ENCODE measurements at places on chromosomes 6 and 20.
A peak's percentile ranks its signal among the peaks of the same experiment; 100 is the strongest.

- no peak for DNase-seq
Observed at GRCh38 chr20:50565383-50565782, 55.2 kb downstream of the PTPN1 start.

GRCh38 chr6:150537491-150537890 lies 62.2 kb upstream of the PLEKHG1 start:
- DNase-seq, result no peak

GRCh38 chr6:4603291-4603690 lies 172.9 kb upstream of the CDYL start:
- no peak for DNase-seq

GRCh38 chr6:169991031-169991390 lies 239.6 kb downstream of the ERMARD start:
- no peak for DNase-seq

DNA sequence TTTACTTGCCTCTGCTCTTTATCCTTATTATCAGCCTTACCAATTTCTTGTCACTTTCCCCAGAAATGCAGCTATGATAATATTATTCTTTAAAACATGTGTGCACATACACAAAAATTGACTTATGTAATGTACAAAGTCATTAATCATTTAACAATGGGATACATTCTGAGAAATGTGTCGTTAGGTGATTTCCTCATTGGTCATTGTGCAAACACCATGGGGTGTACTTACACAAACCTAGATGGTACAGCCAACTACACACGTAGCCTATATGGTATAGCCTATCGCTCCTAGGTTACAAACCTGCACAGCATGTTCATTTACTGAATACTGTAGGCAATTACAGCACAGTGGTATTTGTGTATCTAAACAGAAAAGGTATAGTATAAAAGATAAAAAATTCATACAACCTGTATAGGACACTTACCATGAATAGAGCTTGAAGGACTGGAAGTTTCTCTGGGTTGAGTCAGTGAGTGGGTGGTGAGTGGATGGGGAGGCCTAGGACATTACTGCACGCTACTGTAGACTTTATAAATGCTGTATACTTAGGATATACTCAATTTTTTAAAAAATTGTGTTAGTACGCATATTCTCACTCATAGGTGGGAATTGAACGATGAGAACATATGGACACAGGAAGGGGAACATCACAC lies 56.9 kb downstream of the HIVEP1 start:
- no peak for DNase-seq

- no peak for DNase-seq
Observed at GRCh38 chr20:2006452-2007361, 12.8 kb upstream of the PDYN start.

DNA sequence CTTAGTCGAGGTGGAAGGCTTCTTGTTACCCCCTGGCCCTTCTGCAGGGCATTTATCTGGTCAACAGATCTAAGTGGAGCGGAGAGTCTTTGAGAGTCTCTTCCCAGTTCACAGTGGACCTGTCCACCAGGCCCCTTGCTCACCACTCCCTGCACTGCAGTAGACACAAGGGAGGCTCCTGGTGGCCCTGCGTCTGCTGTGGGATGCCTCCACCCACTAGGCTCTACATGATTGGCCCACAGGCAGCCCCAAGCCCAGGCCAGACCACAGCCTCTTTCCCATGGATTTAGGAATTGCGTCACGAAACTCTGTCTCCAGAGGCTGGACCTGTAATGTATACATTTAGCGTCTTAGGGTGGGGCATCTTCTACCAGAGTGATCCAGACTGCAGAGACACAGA lies 28.4 kb downstream of the TBC1D7 start:
- no peak for DNase-seq

DNA sequence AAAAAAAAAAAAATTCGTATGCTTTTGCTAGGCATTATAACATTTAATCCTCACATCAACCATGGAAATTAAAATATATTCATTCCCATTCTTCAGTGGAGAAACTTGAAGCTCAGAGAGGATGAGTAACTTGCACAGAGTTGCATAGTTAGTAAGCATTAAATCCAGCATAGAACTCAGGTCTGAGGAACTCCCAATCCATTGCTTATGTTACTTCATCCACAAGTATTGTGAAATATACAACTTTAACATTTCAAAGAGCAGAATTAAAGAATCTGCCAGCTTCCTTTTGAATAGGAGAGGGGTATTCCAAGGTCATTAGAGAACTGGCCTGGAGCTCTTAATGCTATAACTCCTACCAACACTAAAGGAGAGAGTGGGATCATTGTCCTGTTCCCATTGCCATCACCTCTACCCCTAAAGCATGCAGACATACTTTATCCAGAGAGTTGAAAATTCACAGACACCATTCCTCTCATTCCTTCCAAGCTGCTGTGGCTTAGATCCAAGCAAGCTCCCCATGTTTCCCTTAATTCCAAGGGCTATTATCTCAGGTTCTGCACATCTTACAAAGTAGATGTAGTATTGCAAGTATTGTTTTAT lies 91.9 kb downstream of the FLRT3 start:
- no peak for DNase-seq

- DNase-seq, result no peak
Observed at GRCh38 chr20:1479831-1480595, 11.2 kb downstream of the SIRPB2 start.

DNA sequence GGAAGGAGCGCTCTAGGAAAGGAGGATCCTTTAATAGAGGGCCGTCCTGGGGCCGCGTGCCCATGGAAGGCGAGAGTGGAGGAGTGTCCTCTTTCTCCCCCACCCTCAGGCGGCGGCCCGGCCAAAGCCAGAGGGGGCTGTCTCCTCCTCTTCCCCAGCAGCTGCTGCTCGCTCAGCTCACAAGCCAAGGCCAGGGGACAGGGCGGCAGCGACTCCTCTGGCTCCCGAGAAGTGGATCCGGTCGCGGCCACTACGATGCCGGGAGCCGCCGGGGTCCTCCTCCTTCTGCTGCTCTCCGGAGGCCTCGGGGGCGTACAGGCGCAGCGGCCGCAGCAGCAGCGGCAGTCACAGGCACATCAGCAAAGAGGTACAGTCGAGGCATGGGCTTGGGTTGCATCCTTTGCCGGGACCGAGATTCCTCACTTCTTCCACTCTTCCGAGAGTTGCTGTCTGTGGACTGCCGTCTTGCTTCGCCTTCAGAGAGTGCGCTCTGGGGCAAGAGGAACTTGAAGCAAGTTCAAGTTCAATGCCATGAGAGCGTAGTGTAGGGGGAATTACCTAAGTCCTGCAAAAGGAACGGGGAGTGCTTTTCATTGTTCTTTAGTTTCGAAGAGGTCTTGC lies at the start of gene LAMA2:
TSS of gene LAMA2 (plus strand) at position 148 of the 621 bp plus-strand sequence. CDS start at position 256, 108 bp downstream.
- DNase-seq, result peak; percentile 43

GRCh38 chr20:9535449-9535848 lies 21.1 kb downstream of the LAMP5 start:
- no peak for DNase-seq

- no peak for DNase-seq
Observed at GRCh38 chr6:155578251-155578650, 122.6 kb upstream of the NOX3 start.

GRCh38 chr20:1536893-1537730 lies 20.4 kb downstream of the SIRPD start:
- DNase-seq, result no peak

DNA sequence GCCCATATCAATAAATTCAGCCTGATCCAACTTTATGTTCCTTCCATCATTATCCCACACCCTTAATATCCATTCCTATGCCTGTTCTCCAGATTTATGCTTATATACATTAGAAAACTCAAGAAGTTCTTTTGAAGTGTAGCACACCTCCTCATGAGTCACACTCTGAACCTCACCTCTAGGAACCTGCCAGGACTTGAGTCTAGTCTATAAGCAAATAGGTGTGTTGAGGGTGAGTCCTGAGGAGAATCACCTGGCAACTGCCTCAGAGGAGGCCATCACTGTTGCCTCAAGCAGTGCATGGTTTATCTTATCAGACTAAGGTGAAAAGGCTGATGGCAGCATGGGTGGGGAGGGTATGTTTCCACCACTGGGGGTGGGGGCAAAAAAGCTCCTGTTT lies 496.7 kb downstream of the C6orf118 start:
- no peak for DNase-seq

- no peak for DNase-seq
Observed at GRCh38 chr20:34595377-34596184, 37.1 kb downstream of the MAP1LC3A start.

- DNase-seq, result no peak
Observed at GRCh38 chr6:146183831-146184230, 155.0 kb downstream of the GRM1 start.

DNA sequence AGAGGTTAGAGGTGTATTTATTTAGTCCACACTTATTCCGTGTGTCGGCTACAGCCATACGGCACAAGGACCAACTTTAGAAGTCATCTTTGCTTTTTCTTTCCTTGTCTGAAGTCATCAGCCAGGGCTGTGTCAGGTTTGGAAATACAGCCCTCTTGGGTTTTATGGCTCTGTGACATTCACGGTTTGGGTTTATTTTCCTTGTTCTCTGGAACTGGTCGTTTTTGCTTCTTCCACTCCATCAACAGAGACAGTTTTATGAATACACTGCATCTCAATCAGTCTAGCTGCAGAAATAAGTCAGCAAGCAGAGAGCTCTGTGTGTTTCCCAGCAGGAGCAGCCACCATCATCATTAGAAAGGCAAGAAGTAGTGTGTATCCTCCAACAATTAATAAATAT lies 132.5 kb downstream of the TBC1D7 start:
- no peak for DNase-seq

- no peak for DNase-seq
Observed at GRCh38 chr6:137783710-137784109, 83.3 kb upstream of the TNFAIP3 start.
